ENCODE measurements at places on chromosomes 2 and 18. TPM values are rescaled to one million over a fixed set of nuclear protein-coding genes. Genes with fewer than 3 reads are reported as not detected.

GRCh38 chr2:101328474-101329007 lies 20.0 kb upstream of the RNF149 start:
- no peak for DNase-seq

DNA sequence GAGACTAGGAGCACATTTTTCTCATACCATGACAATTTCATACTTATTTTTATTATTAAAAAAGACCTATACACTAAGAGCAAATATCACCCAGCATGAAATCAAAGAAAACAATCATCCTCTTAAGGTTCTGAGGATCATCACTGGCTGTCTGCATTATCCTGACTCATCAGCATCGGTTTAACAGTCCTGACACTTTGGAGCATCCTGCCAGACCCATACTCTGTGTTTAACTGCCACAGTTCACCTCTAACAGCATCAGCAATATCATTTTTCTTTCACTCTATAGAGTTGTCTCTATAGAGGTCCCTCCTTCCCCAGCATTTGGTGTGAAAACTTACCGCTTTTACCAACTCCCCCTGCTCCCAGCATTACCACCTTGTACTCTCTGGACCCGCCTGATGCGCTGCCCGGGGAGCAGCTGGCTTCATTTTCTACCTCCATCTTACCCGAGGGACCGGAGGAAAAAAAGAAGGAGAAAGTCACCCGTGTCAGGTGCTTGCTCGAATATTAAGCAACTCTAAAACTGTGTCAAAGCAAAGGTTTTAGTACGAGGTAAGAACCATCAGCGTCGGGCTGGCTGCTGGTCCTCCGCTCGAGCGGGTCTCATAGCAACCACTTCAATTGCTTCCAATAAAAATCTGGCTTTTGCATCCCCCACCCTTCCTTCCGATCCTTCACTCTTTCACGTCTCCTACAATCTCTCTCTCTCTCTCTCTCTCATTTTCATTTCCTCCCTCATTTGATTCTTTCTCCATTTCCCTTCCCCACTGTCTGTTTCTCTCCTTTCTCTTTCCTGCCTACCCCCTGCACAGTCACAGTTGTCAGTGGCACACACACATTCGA lies at the start of gene RIT2:
Gene RIT2 (minus strand): TSS at position 610 of the 846 bp plus-strand sequence.
- DNase-seq: no peak

GRCh38 chr2:84486441-84487115 lies 27.5 kb upstream of the SUCLG1 start:
- DNase-seq: no peak

GRCh38 chr2:9918275-9918674 lies 33.2 kb upstream of the GRHL1 start:
- DNase-seq: no peak

GRCh38 chr2:77939801-77940200 lies 417.6 kb upstream of the LRRTM4 start:
- DNase-seq: no peak

The MGAT4A gene
- 220 TPM for total RNA-seq

The TYMS gene
- total RNA-seq: 9.7 TPM

Data from T-cell (primary cell).